ENCODE measurements at places on chromosomes 13 and 19. TPM values are rescaled to one million over a fixed set of nuclear protein-coding genes. Genes with fewer than 3 reads are reported as not detected.

The ACTMAP gene
- polyA plus RNA-seq: 7.8 TPM

The RDH8 gene
- not detected for polyA plus RNA-seq

The C1QTNF9 gene
- 7.3 TPM for polyA plus RNA-seq

The PTH2 gene
- polyA plus RNA-seq: not detected

The ZNF845 gene
- polyA plus RNA-seq: 5.5 TPM
